Dorsolateral prefrontal cortex (tissue), 122 donors: ENCODE measurements at places on chromosomes 1 and 21.
A peak's percentile ranks its signal among the peaks of the same experiment; 100 is the strongest.

DNA sequence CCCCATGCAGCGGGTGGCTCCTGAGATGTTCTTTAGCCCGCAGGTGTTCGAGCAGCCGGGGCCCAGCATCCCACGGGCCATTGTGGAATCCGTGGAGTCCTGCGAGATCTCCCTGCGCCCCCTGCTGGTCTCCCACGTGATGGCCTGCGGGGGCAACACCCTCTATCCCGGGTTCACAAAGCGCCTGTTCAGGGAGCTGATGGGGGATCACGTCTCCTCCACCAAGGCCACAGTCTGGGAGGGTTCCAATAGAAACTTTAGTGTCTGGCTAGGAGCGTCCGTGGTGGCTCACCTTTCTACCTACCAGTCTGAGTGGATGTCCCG is 71.0 kb downstream of the ACTL8 start:
- peak; percentile 49 for DNase-seq

- no peak for DNase-seq
These were observed 187.8 kb upstream of the COA6 start for GRCh38 chr1:234185438-234185837.

DNA sequence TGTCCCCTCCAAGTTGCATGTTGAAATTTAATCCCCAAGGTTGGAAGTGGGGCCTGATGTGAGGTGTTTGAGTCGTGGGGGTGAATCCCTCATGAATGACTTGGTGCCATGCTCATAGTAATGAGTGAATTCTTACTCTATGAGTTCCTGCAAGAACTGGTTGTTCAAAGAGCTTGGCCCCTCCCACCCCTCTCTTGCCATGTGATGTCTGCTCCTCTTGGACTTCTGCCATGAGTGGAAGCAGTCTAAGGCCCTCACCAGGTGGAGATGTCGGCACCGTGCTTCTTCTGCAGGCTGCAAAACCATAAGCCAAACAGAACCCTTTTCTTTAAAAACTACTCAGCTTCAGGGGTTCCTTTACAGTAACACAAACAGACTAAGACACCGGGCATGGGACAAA is 14.3 kb downstream of the G0S2 start:
- no peak for DNase-seq

- no peak for DNase-seq
These were observed 14.3 kb upstream of the SIPA1L2 start for GRCh38 chr1:232644209-232644608.

DNA sequence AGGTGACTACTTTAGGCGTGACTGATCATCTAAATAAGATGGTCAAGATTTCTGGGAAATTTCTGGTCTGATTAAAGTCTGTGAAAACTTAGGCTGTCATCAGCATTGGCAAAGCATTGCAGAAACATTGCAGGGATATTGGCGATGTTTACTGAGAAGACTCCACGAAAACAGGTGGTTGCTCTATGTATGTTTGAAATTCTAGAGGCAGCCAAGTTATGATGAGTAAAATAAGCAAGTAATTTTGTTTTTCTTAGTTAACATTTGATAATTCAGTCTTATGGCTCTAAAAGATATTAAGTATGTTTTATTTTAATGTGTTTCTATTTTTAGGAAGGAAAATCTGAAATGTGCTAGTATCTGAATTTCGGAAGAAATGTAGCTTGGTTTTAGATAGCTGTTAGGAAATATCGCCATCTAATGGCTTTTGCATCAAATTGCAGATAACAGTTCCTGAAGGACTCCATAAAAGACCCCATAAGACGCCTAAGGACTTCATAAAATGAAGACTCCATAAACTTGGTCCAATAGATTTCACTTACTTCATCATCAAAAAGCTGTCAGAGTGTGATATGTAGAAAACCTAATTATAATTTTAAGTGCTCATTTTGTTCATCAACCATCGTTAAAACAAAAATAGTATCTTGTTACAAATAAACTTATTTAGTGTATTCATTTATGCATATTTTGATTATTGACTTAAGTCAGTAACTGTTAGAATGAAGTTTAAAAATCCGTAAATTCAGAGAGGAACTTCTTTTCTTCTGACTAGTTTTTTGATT is 344.6 kb downstream of the RYR2 start:
- DNase-seq = no peak

DNA sequence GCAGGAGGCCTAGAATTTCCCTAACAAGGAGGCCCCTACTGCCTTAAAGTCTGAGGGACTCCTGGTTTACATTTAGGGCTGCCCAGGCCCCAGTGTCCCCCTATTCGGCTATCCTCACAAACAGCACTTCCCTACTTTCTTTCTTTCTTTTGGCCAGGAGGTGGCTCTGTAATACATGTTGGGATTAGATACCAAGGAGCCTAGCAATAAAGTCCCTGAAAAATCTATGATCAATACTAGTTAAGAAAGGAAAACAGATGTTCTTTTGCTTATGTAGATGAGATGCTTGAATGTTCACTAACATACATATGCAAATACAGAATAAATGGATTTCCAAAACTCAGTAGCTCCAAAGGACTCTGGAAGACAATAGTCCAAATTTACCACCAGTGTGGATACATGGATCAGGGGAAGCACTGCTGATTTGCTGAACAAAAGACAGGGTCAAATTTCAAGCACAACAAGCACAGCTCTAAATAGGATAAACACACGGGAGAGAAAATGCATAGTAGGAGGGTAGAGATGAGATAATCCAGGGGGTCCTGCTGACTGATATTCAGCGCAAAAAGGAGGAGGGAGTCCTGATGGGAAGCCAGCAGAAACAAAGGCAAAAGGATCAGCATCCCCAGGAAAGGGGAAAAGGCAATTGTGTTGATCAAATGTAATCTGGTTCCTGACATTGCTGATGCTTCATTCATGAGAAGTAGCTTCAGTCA is 240.0 kb downstream of the NUF2 start:
- no peak for DNase-seq

DNA sequence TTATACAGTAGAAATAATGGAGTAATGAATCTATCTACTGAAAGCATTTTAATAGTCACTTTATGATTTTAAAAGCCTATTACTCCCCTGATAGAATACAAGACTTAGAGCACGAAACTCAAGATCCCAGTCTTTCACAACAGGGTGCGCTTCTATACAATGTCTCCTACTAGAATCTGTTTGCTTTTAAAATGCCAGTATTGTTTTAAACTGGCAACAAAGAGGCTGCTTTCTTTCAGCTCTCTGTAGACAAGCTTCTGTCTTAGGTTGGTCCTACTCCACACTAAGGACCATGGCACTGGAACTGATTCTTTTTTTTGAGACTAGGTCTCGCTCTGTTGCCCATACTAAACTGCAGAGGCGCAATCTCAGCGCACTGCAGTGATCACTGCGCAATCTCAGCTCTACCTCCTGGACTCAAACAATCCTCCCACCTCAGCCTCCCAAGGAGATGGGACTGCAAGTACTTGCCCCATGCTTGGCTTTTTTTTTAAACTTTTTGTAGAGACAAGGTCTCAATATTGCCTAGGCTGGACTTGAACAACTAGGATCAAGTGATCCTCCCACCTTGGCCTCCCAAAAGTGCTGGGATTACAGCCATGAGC is 4.8 kb downstream of the DCAF8 start:
- no peak for DNase-seq

DNA sequence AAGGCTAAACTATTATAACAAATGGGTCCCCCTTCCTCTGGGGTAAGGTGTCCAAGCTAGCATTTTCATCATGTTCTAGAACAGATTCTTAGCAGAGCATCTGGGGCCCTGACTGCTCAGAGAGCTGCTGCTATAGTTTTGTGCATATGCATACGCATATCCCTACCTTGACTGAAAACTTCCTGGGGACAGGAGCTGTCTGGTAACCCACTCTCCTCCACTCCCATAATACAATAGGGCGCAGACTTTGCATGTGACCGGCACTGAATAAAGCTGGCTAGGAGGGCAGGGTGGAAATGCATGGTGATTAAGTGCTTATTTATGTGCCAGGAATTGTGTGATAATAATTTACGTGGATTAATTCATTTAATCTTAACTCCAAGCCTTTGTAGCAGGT is 11.6 kb downstream of the TRAF5 start:
- DNase-seq = no peak

DNA sequence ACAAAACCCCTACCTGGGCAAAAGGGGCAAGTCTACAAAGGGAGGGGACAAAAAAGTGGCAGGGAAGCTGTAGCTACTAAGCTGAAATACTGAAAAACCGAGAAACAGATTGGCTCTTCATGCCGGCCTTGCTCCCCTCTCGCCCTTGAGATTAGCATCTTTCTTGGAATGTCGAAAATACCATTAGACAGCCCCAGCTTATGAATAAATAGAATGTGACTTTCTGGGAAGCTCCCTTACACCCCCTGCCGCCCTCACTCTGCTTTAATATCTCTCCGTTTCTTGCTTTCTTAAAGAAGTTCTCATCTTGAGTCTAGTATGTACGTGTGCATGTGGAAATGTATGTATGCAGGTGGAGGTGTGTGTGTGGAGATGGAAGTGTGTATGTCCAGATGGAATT is 14.1 kb downstream of the TRAF3IP3 start:
- no peak for DNase-seq

DNA sequence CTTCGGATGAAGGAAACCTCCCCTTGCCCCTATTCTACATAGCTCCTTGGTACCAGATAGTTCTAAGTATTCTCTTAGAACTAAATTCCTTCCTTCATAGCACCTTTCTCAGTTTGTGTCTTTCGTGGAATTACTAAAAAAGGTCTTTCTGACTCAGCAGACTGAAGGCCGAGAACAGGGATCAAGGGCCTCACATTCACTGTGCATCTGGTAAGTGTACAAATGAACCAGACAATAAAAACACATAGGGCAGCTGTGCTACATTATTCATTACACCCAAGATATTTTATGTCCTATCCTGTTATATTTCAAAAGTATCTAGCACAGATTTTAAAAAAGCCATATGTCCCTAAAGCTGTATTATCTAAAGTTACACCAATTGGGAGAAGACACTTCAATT is 62.9 kb upstream of the HP1BP3 start:
- DNase-seq = no peak

DNA sequence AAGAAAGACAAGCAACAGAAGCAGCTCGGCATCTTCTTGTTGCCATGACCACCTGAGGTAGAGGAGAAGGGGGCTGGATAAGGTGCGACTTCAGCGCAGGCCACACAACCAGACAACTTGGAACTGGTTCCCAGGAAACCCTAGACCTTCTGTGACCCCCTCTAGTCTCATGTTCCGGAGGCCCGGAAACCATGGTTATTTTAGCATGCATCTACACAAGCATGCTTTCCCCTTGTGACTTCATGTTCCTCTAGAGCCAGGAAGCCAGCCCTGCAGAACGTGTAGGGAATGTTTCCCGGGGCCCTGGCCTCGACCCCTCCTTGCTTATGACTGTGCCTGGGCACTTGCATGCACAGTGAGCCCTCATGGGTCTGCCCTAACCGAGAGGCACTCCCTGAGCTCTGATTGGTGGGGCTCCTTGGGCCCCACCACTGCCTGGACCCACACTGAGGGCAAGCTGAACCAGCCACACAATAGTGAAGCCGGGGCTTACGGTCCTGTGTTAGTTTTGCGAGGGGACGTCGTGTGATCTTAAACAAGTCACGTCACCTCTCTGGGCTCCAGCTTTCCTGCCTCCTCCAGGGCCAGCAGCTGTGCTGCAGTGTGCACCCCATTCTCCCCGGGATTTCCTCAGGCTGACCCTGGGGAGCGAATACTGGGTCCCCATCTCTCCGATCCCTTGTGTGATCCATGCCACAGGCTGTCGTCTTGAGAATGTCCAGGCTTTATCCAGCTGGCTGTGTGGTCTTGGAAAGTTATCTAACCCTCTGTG is 12.0 kb upstream of the MX2 start:
- DNase-seq = no peak

- no peak for DNase-seq
These were observed 33.9 kb downstream of the CAPN9 start for GRCh38 chr1:230781131-230781530.

- no peak for DNase-seq
These were observed 371.7 kb downstream of the PTPRC start for GRCh38 chr1:199010492-199010891.

- DNase-seq = no peak
These were observed 19.9 kb upstream of the SRSF4 start for GRCh38 chr1:29201595-29202051.

DNA sequence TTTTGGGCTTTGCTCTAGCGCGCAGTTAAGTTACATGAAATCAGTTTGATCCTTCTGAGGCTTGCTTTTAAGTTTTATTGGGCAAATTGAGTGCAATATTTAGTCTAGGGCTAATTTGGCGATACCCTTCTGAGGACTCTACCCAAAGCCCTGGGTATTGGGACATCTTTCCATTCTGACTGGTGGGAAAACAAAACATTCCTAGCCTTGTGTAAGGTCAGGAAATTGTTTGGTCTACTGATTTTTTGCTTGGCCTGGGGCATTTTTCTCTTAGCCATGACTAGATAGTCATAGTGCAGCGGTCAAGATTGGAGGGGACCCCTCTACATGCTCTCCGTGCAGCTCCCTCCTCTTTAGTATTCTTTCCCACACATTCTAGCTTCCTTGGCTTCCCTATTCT is 189.6 kb upstream of the PTGFR start:
- DNase-seq = no peak

- DNase-seq = no peak
These were observed 5.5 kb upstream of the LGALS8 start for GRCh38 chr1:236518322-236518721.

GRCh38 chr21:34022627-34023335 is 50.6 kb upstream of the MRPS6 start:
- no peak for DNase-seq

GRCh38 chr1:63379583-63379982 is 12.2 kb downstream of the ALG6 start:
- DNase-seq = no peak

DNA sequence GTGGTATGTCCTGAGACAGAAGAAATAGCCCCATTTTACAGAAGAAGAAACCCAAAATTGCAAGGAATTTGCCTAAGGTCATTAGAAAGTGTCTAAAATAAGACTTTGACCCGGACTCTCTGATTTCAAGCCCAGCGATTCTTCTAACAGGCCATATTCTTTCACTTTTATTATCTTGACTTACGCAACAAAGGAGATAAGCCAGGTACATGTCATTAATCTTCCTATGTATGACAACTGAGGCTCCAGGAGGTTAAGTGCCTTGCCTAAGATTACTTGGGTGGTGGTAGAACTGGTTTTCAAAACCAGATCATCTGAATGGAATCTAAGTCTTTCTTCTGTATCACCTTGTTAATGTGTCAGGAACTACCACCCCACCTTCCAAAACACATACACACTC is 124.3 kb downstream of the PBX1 start:
- DNase-seq = no peak

DNA sequence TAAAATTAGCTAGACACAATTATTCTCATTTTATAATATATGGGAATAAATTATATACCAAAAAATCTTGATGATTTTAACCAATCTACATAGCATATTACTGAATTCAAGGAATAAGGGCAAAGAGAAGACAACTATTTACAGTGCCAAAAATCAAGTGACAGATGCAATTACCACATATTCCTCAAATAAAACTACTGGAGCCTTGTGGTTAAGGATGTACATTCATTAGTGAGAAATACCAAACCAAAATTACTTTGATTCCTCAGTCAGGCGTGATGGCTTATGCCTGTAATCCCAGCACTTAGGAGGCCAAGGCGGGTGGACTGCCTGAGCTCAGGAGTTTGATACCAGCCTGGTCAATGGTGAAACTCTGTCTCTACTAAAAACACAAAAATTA is 68.8 kb upstream of the RBM34 start:
- DNase-seq = no peak

GRCh38 chr1:44890007-44890406 is 47.0 kb upstream of the PTCH2 start:
- no peak for DNase-seq
